Osteoblast (primary cell): ENCODE measurements at places on chromosomes 1 and 21. TPM values are rescaled to one million over a fixed set of nuclear protein-coding genes. Genes with fewer than 3 reads are reported as not detected.

The TSEN15 gene
- total RNA-seq, result 51.8 and 57.2 TPM in 2 replicates

The MMP23B gene
- total RNA-seq, result 0.59 and 1.1 TPM in 2 replicates

The KCNA2 gene
- total RNA-seq, result under 0.01 TPM in 1 of 2 replicates, not detected in the other

The TNFRSF18 gene
- 0.29 TPM in 1 of 2 replicates, not detected in the other for total RNA-seq

The LCE4A gene
- not detected in 2 replicates for total RNA-seq

The RGS13 gene
- total RNA-seq, result not detected in 2 replicates

The TRAF3IP3 gene
- total RNA-seq, result not detected in 2 replicates

The GSTM1 gene
- total RNA-seq, result not detected in 2 replicates

DNA sequence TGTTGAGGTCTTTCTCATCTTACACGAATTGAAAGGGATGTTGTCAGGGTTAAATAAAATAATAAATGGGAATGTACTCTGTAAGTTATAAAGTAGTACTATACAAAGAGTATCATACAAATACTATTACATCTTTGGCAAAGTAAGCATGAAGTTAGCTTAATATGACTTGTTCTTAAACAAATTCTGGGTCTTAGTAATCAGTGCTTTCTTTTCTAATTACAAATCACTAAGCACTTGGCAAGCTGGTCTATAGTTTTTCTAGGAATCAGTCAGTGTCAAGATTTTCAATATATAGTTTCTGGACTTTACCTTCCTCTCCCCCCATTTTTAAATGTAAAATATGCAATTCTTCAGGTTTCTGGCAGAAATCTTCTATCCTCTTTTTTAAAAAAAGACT lies 6.9 kb downstream of the LYST start:
- no peak for DNase-seq

DNA sequence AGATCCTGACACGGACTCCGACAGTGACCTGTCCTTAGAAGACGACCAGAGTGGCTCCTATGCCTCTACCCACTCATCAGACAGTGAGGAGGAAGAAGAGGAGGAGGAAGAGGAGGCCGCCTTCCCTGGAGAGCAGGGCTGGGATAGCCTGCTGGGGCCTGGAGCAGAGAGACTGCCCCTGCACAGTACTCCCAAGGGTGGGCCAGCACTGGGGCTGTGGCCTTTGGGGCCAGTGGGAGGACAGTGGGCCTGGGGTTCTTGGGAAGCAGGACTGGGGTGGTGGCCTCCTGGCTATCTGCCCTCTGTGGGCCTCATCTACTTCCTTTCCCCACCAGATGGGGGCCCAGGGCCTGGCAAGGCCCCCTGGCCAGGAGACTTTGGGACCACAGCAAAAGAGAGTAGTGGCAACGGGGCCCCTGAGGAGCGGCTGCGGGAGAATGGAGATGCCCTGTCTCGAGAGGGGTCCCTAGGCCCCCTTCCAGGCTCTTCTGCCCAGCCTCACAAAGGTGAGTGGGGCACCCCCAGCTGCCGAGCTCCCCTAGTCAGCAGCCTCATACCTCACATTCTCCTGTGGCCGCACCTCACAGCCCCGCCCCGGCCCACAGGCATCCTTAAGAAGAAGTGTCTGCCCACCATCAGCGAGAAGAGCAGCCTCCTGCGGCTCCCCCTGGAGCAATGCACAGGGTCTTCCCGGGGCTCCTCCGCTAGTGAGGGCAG lies 10.0 kb downstream of the PSRC1 start:
- peak; percentile 80 for DNase-seq

DNA sequence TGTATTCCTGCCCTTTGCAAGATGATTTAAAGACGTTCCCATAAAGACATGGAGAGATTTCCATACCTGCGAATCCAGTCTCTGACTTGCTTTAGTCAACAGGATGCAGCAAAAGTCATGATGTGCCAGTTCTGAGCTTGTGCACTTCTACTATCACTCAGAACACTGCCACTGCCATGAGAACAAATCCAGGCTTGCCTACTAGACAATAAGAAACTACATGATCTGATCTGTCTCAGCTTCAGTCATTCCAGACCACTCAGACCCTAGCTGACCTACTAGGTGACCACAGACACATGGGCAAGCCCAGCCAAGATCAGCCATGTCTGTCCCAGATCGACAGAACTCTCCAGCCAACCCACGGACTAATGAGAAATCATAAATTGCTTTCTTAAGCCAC lies 219.2 kb downstream of the RRAGC start:
- no peak for DNase-seq

DNA sequence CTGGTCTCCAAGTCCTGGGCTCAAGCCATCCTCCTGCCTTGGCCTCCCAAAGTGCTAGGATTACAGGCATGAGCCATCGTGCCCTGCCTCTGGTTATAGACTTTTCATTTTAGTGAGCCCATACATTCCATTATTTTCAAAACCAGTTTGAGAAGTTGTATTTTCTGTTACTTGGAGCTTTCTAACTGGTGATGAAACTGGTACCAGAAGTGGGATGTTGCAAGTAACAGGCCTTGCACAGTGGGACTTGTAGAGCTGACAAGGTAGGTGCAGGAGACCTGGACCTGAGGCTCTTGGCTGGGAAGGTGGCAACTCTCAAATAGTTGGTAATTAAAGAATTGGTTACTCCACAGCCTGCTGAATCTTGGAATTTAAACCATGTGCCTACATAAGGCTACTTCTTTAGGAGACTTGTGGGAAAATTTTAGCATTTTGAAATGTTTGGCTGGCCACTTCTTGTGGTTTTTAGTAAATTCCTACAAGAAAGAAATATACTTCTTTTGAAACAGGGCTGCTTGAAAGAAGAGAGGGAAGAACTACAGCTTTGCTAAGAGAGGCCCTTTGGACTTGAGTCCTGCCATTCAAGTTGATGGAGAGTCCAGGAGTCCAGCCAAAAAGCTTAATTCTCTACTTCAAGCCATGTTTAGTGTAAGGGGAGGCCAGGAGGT lies 9.8 kb upstream of the ALPL start:
- DNase-seq, result no peak

DNA sequence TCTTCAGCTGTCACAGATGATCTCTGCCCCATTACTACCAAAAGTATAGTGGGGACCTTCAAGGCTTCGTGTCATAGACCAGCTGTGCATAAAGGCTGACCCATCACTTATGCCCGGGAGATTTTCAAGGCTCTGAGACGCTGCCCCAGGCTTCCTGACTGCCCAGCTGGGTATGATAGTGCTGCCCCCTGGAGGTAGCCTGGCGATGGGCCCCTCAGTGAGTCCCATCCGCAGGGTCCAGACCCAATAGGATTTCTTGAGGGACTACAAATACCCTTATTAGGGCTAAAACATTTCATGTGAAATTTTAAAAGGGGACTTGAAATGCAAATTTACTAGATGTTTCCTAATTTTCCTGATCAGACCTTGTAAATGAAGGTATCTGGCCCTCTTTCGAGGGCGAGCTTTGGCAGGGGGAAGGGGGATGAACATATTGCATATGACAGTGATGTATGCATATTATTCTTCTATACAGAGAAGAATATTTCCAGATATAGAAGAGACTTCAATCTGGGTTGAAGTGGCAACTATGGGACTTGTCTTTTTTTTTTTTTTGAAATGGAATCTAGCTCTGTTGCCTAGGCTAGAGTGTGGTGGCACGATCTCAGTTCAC lies 11.7 kb upstream of the FCMR start:
- DNase-seq, result no peak

DNA sequence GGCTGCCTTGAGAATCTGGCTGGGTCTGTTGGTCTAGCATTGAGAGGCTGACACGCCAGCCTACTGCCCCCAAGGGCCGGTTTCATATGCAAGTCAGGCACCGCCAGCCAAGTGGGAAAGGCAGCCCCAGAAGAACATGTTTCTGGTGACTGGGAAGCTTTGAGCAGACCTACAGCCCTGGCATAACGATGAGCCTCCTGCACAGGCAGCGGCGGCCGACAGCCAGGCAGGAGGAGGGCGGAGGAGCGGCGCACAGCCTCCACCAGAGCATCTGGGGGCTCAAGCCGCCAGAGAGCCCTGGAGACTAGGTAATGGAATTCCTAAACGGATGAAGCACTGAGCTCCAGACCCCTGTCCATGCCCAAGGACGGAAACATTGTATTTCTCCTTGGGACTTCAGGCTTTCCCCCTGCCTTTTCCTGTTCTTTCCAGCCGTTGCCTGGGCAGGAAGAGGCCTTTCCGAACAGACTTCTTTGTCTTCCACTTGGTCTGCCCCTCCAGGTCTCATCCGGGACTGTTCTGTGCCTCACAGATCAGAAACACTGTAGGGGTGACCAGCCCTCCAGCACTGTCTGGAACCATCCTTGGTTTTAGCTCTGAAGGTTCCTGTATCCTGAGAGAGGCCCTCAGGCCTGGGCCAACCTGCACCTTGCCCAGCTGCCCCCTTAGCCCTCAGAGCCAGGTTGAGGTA lies 59.5 kb downstream of the IRF2BP2 start:
- no peak for DNase-seq

DNA sequence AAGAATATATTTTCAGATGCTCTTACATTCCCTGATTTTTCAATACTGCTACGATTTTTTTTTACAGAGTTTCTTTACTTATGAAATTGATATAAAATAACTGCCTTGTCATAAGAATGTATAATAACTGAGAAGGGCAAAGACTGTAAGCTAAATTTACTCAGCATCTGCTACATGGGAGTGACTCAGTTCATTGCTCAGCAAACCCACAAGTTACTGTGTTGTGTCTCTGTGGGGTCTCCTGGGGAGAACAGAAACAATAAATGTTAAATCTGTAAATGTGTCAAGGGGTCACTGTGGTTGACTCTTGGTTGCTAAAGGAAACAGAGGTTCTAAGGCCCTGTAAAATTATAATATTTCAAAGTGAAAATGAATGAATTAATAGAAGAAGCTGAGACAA lies 210.3 kb upstream of the CACYBP start:
- DNase-seq, result peak; percentile 84

GRCh38 chr1:193054169-193054675 lies 4.9 kb downstream of the UCHL5 start:
- no peak for DNase-seq

GRCh38 chr1:179228783-179229213 lies 679 bp downstream of the ABL2 start:
- no peak for DNase-seq

GRCh38 chr1:84570436-84571149 lies 3.6 kb downstream of the CTBS start:
- DNase-seq, result peak; percentile 9

DNA sequence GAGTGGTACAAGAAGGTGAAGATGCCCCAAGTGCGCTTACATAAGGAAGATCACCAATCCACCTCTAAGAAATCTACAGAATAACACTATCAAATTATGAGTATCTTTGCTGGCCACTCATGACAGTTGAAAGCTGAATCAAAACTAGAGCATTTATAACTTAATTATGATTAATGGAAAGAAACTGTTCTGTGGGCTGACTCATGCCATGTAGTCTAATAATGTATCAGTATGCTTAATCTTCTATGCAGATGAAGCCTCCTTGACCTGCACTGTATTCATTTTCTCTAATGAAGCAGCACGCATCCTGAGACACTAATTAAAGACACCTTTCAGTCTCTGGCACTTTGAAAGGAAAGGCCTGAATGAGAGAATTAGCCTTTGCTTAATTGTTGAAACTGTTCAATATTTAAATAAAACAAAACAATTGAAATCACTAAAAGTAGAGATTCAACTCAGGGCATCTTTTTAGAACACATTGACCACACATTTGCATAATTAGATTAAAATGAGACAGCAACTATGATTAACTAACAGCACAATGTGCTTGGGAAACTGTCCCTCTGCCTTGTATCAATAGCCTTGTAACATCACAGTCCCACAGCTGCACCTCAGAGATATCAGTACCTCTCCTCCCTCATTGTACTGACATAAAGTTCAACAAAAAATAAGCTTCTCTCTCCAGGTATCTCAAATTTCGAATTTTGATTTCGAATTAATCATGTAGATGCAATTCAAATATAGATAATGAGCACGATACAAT lies 105.6 kb downstream of the NTPCR start:
- DNase-seq, result no peak

- no peak for DNase-seq
Observed at GRCh38 chr1:115237507-115237906, 100.5 kb downstream of the NGF start.
